Stimulated activated CD4-positive, alpha-beta T cell treated with anti-CD3 and anti-CD28 coated beads, Interleukin-1b, Interleukin-23, amount 100 ng/mL, for 1 hour (primary cell): ENCODE measurements at places on chromosomes 1 and 21.
A peak's percentile ranks its signal among the peaks of the same experiment; 100 is the strongest.

- no peak for DNase-seq
Observed at GRCh38 chr1:215476541-215476940, 90.6 kb upstream of the KCTD3 start.

DNA sequence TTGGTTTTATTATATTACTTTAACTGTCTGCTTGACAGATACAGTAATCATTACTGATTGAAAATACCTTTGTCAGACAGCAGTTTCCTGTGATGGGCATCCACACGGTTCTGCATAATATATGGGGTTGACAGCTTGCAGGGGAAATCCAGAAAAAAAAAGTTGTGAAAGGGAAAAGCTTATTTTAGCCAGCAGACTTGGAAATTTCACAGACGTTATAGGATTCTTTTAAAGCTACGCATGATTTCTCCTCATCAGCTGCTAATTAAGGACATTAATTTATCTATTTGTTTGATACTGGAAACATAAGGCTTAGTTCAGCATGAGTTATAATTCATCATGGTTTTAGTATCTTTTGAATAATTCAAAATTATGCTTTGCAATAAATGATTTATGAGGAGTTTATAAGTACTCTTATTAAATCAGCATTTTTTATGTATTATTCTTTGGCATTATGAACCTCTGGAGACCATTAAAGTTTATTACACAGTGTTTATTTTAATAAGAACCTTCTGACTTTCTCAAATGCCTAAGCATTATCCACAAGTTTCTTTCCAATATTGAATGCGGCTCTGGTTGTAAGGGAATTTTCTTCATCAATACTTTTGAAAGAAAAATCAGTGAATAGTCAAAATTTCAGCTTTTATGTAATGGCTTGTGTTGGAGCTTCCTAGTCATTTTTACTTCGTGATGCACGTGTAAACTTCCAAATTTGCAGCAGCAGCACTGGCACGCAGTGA lies 235.3 kb upstream of the KCNK2 start:
- DNase-seq: no peak

DNA sequence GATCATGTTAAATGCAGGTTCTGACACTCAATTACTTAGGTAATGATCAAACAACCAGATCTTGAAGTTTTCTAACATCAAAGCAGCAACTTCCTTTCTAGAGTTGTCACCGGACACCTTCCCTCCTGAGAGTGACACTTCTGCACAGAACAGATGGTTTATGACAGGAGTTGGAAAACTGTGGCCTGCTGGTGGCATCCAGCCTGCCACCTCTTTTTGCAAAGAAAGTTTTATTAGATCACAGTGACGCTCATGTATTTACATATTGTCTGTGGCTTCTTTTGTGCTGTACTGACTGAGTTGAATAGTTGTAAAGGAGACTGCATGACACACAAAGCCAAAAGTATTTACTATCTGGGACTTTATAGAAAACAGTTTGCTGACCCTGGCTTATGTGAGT lies 28.3 kb downstream of the DDR2 start:
- no peak for DNase-seq

DNA sequence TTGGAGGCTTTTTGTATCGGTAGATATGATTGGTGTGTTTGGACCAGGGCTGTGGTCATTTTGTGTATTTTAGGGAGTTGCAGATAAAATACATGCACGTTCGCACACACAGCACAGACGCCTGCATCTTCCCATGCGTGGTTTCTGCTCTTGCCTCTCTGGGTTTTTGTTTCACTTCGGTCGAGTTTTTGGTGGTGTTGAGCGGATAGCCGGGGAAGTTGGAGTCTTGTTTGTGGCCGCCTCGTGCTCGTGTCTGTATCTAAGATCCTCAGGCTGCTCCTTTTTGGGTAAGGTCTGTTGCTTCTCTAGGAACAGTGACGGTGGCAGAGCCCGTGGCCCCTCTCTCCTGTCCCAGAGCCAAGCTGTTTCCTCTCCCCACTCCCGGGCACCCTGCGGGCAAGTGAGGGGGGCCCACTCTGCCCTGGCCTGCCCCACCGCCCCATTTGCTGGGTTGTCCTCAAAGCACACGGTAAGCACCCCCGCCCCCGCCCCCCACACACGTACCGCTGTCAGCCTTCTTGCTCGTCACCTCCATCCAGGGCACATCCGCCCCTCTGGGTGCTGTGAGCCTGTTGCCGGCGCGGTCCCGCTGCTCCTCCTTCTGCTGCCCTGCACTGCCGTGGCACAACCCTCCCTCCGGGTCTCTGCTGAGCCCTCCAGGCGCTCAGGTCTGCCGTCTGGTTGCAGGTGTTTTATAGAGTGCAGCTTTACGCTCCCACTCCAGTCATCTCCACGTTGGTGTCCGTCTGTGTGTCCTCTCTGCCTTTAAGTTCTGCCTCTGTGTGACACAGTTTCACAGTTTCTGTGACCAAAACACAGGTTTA lies 51.9 kb downstream of the AGPAT3 start:
- DNase-seq: peak; percentile 24

GRCh38 chr1:9844106-9844505 lies 20.3 kb upstream of the CLSTN1 start:
- no peak for DNase-seq

- no peak for DNase-seq
Observed at GRCh38 chr1:20083178-20083944, 13.4 kb downstream of the PLA2G5 start.

GRCh38 chr1:33152685-33153432 lies 29.0 kb downstream of the TRIM62 start:
- DNase-seq: no peak

DNA sequence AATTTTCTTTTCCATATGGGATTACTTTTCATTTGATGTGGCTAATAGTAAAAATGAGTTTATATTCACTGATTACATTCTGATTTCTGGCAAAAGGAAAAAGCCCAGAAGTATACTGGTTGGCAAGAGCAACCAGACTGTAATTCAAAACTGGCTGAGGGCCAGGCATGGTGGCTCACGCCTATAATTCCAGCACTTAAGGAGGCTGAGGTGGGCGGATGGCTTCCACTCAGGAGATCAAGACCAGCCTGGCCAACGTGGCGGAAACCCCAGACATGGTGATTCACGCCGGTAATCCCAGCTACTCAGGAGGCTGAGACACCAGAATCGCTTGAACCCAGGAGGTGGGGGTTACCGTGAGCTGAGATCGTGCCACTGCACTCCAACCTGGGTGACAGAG lies 14.5 kb downstream of the SYT11 start:
- DNase-seq: no peak

DNA sequence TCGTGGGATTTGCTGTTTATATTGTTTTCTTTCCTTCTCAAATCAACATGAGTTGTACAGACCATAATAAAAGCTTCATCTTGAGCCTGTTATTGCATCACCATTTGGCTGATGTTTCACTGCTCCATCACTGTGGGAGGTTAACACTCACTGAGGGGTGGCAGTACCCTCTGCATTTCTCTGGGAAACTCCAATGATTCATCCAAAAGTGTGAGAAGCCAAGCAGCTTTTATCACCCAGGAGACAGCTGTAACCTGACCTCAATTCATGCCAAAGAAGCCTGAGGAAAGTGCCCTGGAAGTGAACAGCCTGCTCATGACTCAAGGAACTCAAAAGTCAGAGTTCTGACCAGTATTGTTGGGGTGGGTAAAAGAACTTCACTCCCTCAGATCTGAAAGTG lies 84.1 kb downstream of the GPR88 start:
- DNase-seq: no peak

DNA sequence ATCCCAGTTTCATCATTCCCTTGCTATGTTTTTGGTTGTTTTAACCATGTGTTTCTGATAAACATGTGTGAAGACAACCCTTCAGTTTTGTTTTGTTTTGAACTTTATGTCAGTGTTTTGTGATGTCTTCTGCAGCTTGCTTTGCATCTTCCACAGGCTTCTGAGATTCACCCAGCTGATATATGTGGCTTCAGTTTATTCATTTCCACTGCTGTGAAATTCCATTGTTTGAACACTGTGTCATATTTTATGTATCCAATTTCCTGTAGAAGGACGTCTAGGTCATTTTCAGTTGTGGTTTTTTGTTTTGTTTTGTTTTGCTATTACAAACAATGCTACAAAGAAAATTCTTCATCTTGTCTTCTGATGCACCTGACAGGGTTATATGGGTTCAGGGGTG lies 27.2 kb upstream of the SLC26A9 start:
- DNase-seq: no peak

- no peak for DNase-seq
Observed at GRCh38 chr1:153030895-153031294, at the start of gene SPRR1B. Gene SPRR1B (plus strand): TSS chr1:153031203. CDS start chr1:153032346, 1,143 bp downstream.

- no peak for DNase-seq
Observed at GRCh38 chr1:90711696-90712095, 5.4 kb downstream of the BARHL2 start.

GRCh38 chr1:33390542-33390941 lies 40.4 kb downstream of the PHC2 start:
- DNase-seq: no peak

- no peak for DNase-seq
Observed at GRCh38 chr1:25338986-25339385, 852 bp downstream of the TMEM50A start.

DNA sequence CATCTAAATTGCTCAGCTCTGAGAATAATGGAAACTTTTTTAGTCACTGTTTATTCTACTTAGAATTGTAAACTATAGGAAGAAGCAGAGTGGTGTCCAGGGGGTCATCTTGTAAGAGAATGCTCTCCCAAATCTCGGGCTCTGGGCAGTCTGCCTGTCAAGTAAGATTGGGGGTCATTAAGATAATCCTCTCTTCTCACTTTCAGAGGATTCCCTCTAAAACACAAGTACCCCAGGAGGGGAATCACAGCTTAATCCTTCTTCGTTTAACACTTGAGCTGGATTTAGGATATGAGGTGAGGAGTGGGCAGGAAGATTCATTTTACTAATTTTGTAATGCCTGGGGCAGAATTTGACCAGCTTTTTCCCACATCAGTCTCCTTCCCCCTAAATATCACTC lies 81.2 kb downstream of the RPS6KA1 start:
- no peak for DNase-seq

DNA sequence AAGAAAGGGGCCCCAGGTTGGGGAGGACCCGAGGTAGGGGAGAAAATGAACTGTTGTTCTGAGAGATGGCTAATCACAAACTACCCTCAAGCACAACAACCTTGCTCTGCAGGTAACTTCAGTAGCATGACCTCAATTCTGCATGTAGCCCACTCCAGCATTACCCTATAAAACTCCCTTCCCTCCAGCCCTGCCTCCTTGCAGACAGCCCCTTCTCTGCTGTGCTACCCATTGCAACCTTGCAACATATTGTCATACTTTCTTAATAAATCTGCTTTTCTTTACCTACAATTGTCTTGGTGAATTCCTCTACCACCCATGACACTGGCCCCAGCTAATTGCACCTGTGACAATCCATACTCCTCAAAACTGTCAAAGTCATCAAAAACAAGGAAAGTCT lies 428.9 kb downstream of the MATN1 start:
- no peak for DNase-seq

DNA sequence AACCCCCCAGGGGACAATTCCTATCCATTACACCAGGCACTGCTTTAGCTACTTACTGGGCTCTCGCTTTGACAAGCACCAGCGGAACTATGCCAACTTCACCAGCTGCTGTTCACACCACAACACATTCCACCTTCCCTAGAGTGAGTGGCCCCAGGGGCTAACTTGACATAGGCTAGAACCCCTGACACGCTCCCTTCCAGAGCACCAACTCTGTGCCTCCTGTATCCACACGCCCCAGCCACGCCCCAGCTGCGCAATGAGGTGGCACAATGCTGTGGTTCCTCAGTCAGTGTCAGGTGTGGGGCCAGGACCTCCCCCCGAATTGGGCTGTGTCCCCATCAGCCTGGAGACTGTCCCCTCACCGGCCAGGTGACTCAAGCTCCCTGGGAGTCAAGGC lies 11.7 kb upstream of the FGR start:
- DNase-seq: no peak

DNA sequence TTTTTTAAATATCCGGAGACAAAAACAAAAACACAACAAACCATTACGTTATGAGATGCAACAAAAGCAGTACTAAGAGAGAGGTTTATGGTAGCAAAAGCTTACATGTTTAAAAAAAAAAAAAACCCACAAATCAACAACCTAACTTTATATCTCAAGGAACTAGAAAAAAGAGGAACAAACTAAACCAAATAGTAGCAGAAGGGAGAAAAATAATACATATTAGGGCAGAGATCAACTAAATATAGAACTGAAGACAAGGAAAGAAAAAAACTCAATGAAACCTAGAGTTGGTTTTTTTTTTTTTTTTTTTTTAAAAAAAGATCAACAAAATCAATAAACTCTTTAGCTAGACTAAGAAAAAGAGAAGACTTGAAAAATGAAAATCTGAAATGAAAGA lies 34.9 kb downstream of the ZNF644 start:
- no peak for DNase-seq

DNA sequence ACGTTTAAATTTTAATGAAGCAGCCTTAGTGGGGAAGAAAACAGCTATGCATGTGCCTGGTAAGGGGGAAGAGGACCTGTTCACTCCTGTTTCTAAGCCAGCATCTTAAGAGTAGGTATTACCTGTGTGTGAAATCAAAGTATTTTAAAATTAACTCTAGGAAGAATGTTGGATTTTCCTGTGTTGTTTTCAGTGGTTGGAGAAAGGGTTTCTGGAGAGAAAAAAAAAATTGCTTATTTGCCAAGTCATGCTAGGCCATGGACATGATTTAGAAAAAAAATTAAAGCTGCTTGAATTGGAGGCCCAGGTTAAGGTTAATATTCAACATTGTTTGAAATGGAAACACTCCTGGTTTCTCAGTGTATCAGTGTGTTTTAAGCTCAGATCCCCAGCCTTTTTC lies 42.9 kb upstream of the DNAJC6 start:
- DNase-seq: no peak

GRCh38 chr1:198267056-198267455 lies 110.3 kb downstream of the NEK7 start:
- DNase-seq: no peak

DNA sequence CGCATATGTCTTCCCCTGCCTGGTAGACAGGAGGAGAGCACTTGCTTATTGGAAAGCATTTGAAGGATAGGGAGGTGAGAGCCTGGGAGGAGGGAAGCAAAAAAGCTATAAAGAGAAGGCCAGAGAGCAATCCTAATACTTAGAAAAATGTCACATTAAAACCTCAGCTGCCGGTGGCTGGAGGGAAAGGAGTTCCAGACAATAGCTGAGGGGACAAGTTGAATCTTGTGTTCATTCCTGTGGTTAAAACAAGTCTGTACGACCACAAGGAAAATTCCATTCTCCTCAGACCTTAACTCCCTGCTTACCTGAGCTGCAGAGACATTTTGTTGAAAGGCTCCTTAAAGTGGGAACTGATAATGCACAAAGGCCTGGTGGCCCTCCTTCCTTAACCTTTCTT lies 218.8 kb upstream of the CAMK1G start:
- DNase-seq: no peak
